ENCODE measurements at places on chromosomes 2 and 18. TPM values are rescaled to one million over a fixed set of nuclear protein-coding genes. Genes with fewer than 3 reads are reported as not detected.
A peak's percentile ranks its signal among the peaks of the same experiment; 100 is the strongest.

GRCh38 chr2:69305712-69306392 lies 81.2 kb downstream of the GFPT1 start:
- peak; percentile 80 for DNase-seq

GRCh38 chr18:40148960-40149359 lies 1806.1 kb upstream of the PIK3C3 start:
- no peak for DNase-seq

DNA sequence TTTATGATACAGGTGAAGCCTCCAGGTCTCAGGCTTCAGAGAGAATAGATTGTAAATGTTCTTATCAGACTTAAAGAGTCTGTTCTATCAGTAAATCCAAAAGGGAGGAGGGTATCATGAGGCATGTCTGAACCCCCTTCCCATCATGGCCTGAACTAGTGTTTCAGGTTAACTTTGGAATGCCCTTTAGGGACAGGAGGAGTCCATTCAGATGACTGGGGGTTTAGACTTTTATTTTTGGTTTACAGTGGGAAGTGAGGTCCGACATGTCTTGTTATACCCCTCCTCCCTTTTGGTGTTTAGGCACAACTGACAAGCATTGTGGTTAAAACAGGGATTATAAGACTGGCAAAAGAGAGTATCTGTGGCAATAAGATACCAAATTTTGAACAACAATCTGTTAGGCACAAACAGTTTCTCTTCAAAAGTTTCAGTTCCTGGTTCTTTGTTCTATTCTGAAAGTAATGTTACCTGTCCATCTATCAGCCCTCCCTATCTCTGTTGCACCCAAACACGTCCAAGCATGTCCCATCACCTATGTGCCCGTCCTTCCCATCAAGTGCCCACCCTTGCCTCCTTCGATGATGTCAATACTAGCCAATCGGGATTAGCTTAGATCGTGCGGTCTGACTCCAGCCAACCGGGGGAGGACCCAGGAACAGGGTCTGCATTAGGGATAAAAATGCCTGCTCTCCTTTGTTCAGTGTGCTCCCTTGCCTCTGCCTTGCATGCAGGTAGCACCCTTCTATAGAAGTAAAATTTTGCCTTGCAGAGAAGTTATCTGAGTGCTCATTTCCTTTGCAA lies 16.4 kb downstream of the TCF23 start:
- no peak for DNase-seq

Gene CNRIP1
- 22.5 TPM for polyA plus RNA-seq
